ENCODE measurements at places on chromosomes 4 and X.

DNA sequence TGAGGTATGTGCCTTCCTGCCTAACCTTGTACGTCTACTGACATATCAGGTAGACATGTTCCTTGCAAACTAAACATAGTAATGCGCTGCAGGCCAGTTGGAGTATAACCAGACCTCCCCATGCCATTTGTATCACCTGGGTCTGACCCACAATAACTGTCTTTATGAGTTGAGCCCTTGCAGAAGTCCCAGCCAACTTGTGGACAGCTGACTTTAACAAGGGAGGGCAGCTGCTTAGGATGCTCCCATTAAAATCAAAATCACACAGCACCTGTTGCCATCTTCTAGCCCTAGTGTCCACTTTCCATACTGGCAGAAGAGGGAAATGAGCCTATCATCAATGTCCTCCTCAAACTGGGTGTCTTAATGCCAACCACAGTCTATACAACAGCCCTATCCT, 41.6 kb downstream of the KANTR start:
- DNase-seq: no peak

DNA sequence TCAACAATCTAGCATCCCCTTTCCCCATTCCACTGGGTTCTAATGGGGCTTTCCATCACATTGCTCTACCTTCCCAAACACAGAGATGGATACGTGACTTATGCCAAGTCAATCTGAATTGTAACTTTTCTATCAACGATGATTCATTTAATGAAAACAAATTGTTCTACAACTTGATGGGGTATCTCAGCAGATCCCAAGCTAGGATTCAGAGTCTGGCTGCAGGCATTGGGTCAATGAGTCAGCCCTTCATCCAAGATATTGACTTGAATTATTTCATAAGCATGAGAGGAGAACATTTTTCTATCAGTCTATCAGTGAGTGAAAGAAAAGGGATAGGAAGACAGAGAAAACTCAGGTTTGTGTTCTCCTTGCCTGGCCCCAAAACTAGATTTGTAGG, 15.0 kb upstream of the HPGDS start:
- no peak for DNase-seq

GRCh38 chr4:156950090-156950489, 21.5 kb downstream of the PDGFC start:
- DNase-seq: no peak

- DNase-seq: no peak
Observed at GRCh38 chr4:20273793-20274192, 22.1 kb downstream of the SLIT2 start.

GRCh38 chr4:127284236-127284635, 348.5 kb upstream of the INTU start:
- no peak for DNase-seq

DNA sequence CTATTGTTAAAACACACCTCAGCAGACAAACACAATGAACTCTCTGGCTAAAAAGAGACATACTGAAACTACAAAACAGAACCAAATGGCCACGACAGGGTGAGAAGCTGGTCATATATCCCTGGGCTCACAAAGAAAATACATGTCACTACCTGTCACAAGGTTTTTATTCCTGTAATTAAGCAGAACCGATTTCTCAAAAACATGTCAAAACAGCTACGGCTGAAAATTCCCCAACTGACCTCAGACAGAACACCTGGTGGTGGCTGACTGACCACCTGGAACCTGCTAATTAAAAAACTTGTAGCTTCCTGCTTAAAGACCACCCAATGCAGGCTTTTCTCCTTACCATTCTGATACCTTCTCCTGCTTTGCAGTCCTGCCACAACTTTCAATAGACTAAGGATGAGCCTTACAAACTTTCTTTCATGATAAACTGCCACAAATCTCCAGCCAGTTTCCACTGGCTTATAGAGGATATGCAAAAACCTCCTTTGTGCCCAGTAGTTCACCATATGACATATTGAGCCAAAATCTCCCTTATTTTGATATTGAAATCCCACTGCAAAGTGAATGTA, 571.9 kb downstream of the SPOCK3 start:
- no peak for DNase-seq

DNA sequence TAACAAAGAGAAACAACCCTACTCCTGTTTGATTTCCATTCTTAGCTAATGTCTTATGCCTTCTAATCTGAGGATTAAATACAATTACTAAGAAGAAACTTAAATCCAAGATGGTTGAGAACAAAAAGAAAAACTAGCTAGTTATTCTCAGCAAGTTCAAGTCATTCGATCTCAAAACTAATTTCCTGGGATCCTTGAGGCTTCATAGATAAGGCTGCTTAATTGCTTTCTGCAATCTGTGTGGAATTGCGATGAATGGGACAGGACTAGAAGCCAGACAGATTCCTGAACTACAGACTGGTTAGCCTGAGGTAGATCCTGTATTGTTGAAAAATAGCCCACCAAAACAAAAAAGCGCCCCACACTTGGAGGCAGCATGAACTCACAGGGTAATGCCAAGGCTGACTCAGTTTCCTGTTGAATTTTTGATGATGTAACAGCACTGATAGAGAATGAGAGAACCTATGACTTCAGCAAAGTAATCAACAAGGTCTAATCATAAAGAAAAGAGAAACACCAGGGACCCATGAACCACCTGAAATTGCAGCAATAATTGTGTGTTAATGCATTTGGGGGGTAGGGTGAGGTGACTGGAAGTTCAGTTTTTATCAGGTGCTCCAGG, 33.9 kb downstream of the KLHL15 start:
- no peak for DNase-seq

- DNase-seq: no peak
Observed at GRCh38 chr4:187470061-187470460, 525.5 kb upstream of the ZFP42 start.

DNA sequence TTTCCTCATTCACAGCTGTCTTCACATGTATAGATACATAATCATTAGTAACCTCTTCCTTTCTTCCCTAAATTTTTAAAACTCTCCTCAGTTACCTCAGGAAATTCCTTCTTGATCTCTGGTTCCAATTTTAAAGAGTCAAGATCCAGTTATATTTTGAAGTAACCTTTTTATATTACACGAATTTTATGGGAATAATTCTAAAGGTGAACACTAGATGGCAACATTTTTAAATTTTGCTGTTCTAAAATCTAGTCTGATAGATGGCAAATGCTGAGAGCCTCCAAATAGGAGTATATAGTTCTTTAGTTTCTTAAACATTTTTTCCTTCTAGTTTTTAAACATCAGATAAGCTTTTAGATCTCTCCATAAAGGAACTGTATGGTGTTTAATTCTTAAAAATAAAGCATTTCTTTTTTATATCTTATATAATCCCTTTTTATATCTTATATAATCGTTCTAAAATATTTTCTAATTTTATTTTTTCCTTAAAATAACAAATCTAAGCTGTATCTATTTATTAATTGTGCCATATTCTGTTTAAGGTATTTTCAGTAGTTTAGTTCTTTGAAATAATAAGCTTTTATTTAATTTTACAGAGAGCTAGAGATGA, 37.9 kb upstream of the PAPSS1 start:
- no peak for DNase-seq

GRCh38 chr4:71599578-71599977, 184.3 kb downstream of the GC start:
- DNase-seq: no peak

- no peak for DNase-seq
Observed at GRCh38 chr4:152218576-152218975, 317.3 kb downstream of the FBXW7 start.
